ENCODE measurements at places on chromosomes 7 and 10. TPM values are rescaled to one million over a fixed set of nuclear protein-coding genes. Genes with fewer than 3 reads are reported as not detected.

The HPS1 gene
- 20.4 TPM for total RNA-seq

DNA sequence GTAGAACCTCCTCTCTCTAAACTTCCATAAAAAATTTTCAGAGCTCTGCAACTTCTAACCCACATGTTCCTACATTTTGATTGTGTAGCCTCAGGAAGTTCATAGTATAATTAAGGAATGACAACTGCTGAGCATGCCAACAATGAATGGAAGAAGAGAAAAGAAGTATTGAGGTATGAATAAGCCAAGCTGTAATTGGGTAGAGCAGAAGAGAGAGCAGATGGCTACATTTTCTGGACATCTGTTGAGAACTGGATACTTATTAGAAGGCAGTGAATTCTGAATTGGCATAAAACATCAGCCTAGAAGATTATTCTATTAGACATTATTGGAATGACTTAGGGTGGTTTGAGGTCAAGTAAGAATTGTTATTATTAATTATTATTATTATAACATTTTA, 728.3 kb upstream of the PHF14 start:
- no peak for DNase-seq

DNA sequence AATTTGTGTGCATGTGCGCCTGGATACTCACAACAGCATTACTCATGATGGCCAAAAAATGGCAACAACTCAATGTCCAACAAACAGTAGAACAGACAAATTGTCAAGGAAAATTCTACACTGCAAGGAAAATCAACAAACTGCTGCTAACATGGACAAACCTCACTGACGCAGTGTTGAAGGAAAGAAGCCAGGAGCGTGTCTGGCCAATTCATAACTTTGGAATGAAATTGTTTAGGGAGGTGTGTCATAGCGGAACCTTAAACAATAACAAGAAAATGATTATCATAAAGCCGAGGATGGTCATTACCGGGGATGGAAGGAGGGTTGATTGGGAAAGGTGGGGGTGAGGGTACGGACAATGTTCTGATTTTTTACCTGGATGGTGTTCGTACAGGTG, 29.1 kb downstream of the ALOX5 start:
- DNase-seq = no peak

DNA sequence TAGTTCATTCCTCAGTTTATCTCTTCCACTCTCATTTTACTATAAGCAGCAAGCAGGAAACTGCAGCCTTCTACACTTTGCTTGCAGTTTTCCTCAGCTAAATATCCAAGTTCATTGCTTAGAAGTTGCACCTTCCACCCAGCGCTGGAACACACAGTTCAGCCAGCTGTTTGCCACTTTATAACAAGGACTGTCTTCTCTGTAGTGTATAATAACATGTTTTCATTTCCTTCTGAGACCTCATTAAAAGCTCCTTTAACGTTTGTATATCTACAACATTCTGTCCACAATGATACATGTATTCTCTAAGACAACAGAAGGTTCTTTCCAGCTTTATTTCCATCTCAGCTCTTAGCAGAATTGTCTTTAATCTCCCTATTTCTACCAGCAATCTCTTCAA, 74.1 kb downstream of the GNAI1 start:
- DNase-seq = no peak

The CYP2E1 gene
- total RNA-seq = 0.50 TPM

DNA sequence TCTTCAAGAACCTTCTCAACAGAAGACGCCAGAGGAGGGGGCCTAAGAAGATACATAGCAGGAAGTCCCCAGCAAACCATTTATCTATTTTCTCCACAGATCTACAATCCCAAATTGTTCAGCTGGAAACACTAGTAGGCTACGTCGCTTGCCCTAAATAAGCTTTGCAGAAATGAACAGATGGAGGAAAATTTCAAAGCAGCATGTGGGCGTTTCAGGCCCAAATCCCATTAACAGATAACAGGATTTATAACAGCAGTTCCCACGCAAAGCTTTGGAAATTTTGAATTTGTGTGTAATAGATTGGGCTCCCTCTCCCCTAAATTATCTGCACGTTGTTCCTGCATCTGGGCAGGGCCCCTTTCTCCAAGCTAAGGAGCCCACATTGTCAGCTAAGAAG, 60.6 kb upstream of the FRMD4A start:
- DNase-seq = no peak

The SLC26A3 gene
- total RNA-seq = not detected

DNA sequence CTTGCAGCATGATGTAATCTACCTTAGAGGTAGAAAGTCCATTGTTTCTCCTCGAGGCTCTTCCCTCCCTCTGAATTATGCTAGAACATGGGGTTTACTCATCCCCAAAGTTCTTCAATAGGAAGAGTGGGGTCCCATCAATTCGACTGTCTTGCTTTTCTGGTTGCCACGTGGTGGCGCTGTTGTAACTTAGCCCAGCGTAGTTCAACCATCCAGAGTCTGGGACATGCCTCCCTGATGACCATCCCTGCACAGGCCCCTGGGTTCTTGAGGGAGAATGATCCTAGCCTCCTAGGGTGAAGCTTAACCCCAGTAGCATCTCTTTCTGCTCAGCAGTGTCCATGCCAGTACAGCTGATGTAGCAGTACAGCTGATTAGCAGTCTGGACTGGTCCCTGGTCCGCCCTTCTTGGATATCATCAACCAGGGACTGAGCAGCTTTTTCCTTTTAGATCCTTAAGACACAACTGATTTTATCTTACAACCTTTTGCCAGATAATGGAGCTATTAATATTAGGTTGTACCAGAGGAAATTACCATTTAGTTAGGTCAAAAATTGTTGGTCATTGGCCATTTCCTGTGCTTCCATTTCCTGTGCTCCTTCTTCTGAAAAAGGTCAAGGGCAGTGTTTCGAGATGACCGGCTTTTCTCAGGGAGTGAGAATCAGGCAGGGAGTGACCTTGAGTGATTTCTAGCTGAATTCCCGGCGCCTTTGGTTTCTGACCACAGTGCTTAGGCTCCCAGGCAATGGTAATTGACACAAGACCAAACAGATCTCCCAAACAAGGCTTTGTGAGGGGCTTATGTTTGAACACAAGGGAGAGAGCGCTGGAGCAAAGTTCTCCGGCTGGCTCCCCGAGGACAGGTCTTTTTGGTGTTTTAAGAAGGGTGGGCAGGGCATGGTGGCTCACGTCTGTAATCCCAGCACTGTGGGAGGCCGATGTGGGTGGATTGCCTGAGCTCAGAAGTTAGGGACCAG, 65.4 kb downstream of the TACC2 start:
- DNase-seq = no peak

DNA sequence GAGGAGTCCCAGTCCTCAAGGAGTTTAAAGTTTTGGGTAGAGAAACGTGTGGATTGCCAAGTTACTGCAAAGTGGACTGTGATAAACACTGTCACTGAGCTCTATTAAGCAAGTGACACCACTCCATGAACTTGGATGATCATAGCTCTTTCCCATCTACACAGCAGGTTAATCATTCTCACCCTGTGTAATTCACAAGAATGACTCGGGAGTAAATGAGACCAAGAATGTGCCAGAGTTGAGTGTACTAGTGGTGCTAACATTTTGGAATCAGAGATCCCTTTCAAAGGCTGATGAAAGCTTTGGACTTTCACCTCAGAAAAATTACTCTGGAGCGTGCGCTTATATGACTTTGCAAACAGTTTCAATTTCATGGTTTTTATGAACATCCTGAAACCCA, 80.8 kb downstream of the RBM20 start:
- DNase-seq = no peak

GRCh38 chr10:89652806-89653370, 7.8 kb upstream of the PANK1 start:
- no peak for DNase-seq

- DNase-seq = no peak
Measured at GRCh38 chr10:129319934-129320333, 147.1 kb upstream of the MGMT start.

- DNase-seq = no peak
Measured at GRCh38 chr7:116752305-116753074, 80.5 kb downstream of the MET start.

DNA sequence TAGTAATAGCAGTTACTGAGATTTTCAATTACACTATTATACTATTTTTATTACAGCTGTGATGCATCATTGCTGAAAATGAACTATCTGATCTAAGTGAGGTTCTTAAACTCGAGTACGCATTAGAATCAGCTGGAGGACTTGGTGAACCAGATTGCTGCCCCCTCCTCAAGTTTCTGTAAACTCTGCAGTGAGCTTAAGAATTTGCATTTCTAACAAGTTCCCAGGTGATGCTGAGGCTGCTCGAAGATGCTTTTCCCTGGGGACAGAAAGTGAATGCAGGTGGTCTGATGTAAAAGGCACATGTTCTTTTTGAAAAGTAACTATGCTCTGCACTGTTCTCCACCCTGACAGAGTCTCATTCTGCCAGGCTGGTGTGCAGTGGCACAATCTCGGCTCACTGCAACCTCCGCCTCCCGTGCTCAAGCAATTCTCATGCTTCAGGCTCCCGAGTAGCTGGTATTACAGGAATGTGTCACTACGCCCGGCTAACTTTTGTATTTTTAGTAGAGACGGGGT, 12.5 kb downstream of the RNF133 start:
- DNase-seq = no peak

- no peak for DNase-seq
Measured at GRCh38 chr7:45075355-45075644, 13.5 kb downstream of the NACAD start.

DNA sequence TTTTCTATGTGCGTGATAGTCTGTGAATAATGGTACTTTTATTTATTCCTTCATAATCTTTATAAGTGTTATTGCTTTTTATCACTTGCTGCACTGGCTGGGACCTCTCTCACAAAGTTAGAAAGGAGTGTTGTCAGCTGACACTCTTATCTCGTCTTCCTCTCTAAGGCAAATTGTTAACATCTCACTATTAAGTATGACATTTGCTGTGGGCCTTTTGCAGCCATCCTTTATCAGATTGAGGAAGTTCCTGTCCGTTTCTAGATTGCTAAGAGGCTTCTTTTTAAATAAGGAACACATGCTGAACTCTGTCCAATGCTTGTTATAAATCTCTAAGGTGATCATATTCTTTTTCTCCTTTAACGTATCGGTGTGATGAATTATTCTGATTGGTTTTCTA, 27.4 kb upstream of the DIP2C start:
- no peak for DNase-seq

The LRRC17 gene
- total RNA-seq = 20.2 TPM

Data from H4 (cell line).